Amygdala (tissue), 56 donors: ENCODE measurements at places on chromosomes 7 and 10.

DNA sequence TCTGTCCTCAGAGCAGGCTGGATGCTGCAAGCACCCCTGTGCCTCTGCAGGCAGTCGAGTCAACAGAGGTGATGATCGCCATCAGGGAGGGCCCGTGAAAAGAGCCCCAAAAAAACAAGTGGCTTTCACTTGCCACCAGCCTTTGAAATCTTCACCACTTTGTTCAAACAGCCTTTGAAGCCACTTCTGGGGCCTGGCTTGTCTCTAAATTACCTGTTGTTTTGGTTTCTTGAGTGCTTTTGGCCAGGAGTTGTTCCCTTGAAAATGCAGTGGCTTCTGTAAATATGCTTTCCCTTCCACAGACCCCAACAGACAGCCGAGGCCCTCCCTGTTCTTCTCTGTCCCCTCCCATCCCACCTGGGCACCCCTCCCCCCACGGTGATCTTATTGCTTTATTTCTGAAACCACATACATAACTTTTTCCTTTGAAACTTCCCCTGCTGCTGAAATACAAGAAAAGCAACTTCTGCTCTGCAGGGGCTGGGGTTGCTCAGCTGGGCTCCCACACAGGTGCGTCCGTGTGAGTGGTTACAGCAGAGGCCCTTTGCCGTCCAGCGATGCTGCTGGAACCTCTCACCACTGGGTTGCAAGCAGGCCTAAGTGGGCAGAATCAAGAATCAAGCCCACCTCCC lies 283.8 kb upstream of the SHH start:
- DNase-seq, result no peak

- DNase-seq, result peak; percentile 17
Measured at GRCh38 chr10:122648599-122649428, 50.8 kb downstream of the C10orf120 start.

- DNase-seq, result no peak
Measured at GRCh38 chr10:83432261-83433045, 706.9 kb upstream of the GHITM start.

- no peak for DNase-seq
Measured at GRCh38 chr10:73480158-73480557, 15.7 kb downstream of the PPP3CB start.

DNA sequence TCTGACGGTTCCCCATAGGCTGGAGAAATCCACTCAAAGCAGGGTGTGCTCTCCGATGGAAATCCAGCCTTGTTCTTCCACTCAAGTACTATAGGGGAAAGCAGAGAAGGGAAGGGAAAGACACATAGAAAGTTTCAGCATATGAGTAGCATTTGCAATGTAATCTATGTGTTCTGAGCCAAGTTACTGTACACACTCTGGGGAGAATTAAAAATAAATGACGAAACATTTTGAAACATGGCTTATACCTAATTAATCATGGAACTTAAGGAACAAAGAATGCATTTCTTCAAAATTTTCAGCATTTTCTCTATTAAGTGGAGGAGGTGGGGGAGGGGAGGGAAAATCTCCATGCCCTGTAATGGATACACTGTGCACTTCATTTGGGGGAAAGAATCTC lies 198.1 kb upstream of the HABP2 start:
- DNase-seq, result no peak

GRCh38 chr10:42899036-42899435 lies 116.4 kb downstream of the BMS1 start:
- DNase-seq, result no peak

DNA sequence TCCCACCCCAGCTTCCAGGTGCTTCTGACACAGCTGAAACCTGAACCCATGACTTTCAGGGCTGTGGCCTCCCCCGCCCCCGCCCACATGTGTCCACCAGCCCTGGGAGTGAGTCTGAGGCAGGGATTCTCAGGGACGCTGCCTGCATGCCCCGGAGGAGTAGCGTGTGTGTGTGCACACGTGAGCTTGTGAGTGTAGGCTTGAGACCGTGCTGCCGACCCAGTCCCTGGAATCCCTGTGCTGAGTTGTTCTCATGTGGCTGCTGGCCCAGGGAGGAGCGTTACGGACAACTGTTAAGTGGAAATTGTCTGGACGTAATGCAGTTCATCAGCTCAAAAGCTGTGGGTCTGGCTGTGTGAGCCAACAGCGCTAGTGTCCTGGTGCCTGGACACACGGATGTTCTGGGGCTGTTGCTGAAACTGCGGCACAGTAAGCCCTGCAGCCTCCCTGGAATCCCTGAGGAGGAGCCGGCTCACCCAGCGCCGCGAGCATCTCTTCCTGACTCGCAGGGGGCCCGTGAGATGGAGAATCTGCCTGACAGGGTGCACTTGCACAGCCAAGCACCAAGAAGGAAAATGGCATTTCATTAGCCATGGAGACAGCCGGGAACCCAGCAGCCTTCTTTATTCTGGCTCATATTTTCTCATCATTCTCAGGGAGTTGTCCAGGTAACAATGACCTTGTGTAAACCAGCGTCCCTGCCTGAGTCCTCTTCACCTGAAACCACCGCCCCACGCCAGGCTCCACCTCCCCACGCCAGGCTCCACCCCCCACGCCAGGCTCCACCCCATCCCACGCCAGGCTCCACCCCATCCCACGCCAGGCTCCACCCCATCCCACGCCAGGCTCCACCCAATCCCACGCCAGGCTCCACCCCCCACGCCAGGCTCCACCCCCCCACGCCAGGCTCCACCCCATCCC lies 603.9 kb downstream of the PTPRN2 start:
- DNase-seq, result no peak

DNA sequence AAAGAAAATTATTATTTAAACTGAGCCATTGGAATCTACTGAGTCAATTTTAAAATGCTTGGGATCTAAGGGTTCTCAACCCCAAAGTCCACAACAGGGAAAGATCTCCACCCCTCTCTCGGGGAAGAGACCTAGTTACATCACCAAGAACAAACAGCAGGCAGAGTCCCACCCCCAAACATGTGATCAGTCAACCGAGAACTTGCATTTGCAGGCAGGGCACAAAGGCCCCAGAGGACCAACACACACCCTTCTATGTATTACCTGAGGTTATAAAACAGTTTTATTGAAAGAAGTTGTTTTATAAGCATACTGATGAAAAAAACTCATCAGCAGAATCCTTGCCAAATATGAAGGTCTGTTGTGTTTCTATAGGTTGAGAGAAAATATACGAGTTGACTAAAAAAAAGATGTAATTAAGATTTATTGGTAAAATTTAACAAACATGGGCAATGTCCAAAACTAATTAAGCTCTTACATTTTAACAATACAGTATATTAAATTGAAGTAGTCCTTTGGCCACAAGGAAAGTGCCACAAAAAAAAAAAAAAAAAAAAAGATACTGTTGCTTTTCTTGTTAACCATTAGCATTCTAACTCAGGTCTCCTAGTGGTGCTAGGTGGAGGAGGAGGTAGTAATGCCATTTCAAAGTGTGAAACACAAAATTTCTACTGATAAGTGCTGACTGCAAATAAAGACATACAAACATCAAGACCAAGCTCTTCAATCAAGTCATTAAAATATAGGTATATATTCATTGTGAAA lies 975 bp upstream of the USP54 start:
- DNase-seq, result no peak

DNA sequence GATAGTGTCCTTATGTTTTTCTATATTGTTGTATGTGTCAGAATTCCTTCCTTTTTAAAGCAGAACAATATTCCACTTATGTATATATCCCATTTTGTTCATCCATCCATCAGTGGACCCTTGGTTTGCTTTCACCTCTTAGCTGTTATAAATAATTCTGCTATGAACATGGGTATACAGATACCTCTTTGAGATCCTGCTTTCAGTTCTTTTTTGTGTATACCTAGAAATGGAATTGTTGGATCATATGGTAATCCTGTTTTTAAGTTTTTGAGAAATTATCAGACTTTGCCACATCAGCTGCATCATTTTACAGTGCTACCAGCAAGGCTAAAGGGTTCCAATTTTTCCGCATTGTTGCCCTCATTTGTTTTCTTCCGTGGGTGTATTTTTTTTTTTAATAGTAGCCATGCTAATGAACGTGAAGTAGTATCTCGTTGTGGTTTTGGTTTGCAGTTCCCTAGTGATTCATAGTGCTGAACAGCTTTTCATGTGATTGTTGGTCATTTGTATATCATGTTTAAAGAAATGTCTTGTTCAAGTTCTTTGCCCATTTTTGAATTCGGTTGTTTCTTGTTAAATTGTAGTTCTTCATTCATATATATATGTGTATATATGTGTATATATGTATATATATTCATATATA lies 87.8 kb downstream of the LCOR start:
- no peak for DNase-seq

DNA sequence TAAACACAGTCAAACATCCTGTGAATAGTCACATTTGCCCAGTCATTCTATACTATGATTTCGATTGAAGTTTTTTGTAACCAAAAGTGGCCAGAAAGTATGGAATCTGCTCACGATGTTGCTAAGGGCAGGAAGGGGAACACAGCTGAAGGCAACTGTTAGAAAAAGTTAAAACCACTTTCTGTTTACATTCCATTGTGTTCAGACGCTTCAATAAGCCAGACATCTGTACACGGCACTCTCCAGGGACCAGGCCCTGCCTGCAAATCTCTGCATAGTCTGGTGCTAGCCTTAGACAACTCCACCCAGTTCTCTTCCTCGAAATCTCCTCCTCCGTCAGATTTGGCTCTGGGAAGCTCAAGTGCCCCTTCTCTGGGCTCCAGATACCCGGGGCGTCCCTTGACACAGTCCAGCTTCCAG lies 17.1 kb upstream of the TMEM120A start:
- DNase-seq, result no peak

DNA sequence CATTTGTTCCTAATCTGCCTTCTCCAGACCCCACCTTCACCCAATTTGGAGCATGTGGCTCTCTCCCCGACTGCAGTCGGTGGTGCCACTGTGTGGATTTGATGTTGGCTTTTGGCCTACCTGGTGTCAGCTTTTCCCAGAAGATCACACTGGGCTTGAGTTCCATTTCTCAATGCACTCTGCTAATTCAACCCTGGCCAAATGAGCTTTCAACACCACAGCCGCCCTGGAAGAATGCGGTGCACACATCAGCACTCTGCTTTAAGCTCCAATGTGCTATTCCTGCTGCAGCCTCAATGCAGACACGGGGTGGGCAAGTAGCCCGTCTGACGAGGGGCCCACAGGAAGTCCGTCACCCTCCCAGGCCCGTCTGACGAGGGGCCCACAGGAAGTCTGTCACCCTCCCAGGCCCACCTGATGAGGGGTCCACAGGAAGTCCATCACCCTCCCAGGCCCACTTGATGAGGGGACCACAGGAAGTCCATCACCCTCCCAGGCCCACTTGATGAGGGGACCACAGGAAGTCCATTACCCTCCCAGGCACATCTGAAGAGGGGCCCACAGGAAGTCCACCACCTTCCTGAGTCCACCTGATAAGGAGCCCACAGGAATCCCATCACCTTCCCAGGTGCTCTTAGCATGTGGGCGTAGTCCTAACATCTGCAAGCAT lies 64.4 kb downstream of the ASB13 start:
- no peak for DNase-seq

DNA sequence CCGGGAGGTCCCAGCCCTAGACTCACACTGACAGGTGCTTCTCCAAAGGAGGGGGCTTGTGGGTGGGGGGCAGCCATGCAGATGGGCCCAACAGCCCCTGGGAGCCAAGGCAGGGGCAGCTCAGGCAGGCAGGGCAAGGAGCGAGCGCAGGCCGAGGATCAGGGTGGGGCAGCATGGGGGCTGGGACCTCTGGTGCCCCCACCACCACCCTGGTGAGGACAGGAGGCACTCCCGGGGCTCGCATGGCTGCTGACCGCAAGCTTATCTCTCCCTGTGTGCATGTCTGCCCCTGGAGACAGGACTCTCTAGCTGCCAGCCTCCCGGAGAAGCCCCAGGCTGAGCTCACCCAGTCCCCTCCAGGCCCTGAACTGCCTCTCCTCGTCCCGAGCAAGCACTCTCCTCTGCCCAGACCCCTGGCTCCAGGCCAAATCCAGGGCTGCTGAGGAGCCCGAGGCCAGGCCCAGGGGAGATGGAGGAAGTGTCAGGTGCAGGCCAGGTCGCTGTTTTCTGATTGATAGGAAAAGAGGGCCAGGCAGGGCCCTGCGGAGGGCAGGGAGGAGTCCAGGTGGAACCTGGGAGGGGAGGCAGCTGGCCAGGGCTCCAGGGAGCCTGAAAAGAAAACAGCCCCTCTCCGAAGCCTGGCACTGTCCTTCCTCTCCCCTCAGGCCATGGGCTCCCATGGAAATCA lies 39.0 kb downstream of the PDGFA start:
- no peak for DNase-seq

- no peak for DNase-seq
Measured at GRCh38 chr7:9189703-9190102, 756.3 kb downstream of the NXPH1 start.

GRCh38 chr10:43864656-43865055 lies 216.0 kb upstream of the ZNF32 start:
- no peak for DNase-seq

DNA sequence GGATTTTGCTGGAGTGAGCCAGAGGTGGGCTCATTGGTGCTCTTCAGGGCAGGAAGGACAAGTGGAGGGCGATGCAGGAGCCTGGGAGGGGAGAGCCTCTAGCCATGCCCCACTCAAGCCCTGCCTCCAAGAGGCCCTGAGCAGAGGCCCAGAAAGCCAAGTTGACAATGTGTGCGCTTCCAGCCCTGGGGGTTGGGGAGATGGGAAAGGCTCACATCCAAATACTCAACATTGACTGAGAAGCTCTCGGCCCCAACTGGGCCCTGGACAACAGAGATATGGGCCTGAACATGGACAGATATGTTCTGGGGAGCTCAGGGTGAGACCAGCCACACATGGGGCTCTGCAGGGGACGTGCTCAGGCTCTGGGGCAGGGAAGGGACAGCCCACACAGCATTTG lies 39.0 kb downstream of the FRMPD2 start:
- no peak for DNase-seq

GRCh38 chr7:96287132-96287531 lies 34.8 kb downstream of the SLC25A13 start:
- no peak for DNase-seq

- no peak for DNase-seq
Measured at GRCh38 chr7:8908889-8909288, 475.5 kb downstream of the NXPH1 start.

DNA sequence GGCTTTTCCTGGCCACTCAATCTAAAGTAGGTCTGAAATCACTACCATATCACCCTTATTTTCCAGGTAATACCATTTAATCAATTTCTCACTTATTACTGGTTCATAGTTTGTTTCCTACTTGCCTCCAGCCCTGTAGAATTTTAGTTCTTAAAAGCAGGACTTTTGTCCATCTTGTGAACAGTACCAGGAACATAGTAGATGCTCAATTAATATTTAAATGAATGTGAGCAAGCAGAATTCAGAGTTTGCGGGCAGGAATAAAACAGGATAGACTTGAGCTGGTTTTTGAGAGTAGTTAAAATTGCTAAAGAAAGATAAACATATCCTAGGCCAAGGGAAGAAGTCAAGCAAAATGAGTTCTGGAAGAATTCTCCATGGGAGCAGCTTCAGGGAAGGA lies 77.9 kb downstream of the ANK3 start:
- DNase-seq, result no peak

GRCh38 chr7:43647673-43648472 lies 65.0 kb downstream of the STK17A start:
- DNase-seq, result peak; percentile 67

DNA sequence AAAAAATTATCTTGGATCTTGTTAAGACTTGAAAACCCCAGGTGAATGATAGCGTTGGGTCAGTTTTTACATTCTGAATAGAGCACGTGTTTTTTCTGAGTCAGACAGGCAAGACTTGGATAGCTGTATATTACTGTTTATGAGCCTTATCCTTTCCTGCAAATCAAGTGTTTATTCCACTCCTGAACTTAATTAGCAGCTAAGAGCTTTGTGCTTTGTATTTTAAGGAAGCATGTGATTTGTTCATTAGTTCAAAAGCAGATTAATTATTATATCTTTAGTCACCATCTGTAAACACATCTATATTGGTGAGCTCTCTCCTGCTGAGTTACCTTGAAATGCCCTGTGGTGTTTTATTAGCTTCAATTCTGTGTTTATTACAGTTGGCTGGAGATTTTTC lies 98.6 kb upstream of the PRPS1L1 start:
- DNase-seq, result no peak
